ENCODE measurements at places on chromosomes 1 and 21.

DNA sequence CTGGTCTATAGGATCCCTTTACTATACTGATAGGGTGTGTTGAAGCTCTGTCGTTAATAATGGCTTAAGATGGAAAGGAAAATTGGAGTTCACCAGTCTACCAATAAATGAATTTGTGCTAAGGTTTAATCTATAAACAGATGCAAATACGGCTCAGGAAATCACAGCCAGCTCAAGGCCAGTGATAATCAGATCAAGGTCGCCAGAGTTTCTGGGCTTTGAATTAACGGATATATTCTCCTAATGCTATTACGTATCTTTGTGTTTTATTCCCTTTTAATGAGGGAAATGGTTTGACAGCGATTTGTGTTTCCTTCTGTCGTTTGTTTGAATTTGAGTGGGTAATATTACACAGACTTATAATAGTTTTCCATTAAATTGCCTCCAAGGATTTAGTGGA is 279.6 kb downstream of the BACH1 start:
- DNase-seq: no peak

DNA sequence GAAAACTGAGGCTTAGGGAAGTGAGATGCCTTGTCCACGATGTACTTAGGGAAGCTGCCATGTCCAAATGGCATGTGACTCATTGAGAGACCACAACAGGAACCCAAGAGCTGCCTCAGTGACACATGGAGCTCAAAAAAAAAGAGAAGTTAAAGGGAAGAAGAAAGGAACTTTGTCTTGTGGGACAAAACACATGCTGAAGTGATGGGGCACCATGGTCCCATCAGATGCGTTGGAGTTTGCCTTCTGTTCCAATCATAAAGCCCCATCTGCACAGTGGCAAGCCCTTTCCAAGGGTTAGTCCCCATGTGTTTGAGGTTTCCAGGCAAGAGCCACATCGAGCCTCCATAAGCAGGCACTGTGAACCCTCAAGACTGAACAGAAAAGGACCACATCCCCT is 8.0 kb downstream of the MED8 start:
- DNase-seq: no peak

- DNase-seq: no peak
Measured at GRCh38 chr1:84259989-84260388, 41.5 kb upstream of the SAMD13 start.

DNA sequence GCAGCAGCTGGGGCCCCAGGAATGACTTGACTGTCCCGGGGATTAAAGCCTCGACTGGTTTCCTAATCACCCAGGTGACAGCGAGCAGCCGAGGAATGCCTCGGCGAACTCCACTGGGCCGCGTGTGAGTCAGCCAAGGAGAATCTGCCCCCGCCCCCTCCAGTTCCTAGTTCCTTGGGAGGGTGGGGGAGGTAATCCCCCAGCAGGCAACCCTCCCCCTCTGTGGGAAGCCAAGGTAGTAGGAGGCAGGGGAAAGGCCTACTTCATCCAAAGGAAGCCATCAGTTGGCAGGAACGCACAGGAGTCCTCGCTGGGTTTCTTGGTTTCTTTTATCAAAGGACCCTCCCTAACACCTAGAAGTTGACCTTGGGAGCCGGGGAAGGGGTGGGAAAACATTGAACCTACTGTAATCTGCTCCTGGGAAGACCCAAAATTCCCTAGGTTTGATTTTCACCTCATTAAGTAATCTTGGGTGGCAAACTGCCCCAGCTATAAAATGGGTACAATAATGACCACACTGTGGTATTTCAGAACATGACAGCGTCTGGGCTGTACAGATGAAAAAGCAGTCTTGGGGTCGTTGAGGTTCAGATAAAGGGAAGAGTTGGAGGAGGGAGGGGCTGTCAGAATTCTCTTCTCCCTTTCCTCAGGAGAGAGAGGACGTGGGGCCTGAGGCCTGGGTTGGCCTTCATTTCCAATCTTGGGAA is 1.4 kb downstream of the TENT5B start:
- peak; percentile 35 for DNase-seq

DNA sequence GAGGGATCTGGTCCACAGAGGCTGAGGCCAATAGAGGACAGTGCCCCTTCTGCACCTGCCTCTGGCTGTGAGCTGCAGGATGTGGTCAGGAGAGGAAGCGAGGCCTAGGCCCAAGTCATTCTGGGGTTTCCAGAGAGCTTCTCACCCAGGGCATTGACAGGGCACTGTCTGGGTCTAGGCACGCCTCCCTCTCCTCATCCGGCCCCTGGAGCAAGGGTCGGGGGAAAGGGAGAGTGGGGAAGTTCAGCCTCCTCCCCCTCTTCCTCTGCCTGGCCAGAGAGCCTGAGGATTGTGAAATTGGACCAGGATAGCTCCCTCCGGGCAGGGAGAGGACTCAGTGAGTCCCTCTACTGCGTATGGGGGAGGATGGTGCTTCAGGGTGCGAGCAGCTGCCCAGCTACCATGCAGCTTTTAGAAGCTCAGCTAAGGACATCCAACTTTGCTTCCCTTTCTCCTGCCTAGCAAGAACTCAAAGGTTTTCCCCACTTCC is 6.3 kb upstream of the INAVA start:
- no peak for DNase-seq

DNA sequence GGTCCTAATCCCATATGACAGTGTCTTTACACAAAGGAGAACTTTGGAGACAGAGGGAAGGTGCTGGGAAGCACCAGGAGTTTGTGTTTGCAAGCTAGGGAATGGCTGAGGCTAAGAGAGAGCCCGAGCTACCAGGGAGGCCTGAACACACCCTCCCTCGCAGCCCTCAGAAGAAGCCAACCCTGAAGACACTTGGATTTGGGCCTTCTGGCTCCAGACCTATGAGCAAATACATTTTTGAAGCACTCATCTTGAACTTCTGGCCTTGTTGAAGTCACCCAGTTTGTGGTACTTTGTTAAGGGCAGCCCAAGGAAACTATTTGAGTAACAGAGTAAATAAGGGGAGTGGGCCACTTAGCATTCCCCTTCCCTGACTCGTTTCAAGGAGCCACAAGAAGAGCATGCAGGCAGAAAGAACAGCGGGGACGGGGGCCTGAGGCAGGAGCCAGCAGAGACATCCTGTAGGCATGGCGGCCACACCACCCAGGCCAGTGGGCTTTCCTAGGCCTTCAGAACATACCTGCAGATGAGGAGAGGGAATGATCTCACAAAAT is 13.2 kb upstream of the QSOX1 start:
- no peak for DNase-seq

DNA sequence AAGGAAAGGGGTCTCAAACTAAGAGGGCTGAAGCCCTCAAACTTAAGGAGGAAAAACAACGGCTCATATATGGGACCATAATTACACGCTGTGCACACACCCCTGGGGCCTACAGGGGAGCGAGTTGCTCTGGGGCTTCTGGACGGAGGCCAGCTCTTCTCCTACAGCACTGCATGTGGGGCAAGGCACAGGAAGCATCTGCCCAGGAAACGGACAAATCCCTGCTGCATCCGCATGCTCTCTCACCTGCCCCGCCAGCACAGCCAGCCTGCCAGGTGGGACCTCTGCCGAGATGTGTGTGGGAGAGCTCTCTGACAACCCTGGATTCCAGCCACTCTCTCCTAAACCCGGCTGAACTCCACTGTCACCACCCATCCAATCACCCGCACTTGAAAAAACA is 54.1 kb downstream of the MRPL37 start:
- peak; percentile 64 for DNase-seq
